ENCODE measurements at places on chromosomes 5 and 9.

- no peak for DNase-seq
Observed at GRCh38 chr5:61115968-61116367, 46.3 kb downstream of the SMIM15 start.

DNA sequence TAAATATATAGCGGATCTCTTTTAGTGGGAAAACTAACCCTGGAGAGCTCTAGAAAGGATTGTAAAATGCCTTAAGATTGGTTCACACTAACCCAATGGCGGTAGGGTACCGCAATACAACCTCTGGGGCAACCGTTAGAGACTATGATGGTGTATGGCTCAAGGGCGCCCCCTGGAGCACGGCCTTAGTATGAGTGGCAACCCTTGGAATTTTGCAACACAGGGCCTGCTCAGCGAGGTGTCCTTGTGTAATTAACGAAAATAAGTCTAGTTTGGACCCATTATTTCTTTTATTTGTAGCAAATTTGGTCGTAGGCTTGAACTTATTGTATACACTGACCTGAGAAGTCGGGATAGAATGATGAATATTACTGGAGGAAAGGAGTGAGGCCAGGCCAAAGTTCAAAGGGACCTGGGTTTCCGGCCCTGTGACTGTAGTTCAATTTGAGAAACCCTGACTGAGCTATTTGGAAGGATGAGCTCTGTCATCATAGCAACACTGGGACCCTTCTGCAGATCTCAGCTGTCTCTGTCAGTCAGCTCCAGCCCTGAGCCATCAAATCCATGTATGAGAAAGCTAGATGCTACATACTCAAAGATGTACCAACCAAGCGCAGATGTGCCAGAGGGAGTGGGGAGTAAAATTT, 54.8 kb downstream of the CAMK4 start:
- DNase-seq, result peak; percentile 85

DNA sequence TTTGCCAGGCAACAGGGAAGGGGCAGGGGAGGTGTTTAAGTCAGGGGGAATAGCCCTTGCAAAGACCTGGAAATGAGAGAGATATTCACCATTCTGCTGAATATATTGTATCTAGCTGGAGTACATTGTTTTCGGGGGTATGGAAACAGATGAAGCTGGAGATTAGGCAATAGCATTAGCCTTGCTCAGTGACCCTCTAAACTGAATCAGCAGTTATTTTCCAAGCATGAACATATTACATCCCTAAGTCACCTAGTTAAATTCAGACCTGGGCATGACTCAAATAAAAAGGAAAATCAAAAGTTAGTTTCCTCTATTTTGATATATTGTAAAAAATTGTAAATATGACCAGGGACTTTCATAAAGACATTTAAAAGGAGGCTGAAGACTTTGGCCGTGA, 544.6 kb upstream of the TRPC7 start:
- no peak for DNase-seq

- no peak for DNase-seq
Observed at GRCh38 chr9:98121058-98121457, 2.0 kb upstream of the TRIM14 start.

DNA sequence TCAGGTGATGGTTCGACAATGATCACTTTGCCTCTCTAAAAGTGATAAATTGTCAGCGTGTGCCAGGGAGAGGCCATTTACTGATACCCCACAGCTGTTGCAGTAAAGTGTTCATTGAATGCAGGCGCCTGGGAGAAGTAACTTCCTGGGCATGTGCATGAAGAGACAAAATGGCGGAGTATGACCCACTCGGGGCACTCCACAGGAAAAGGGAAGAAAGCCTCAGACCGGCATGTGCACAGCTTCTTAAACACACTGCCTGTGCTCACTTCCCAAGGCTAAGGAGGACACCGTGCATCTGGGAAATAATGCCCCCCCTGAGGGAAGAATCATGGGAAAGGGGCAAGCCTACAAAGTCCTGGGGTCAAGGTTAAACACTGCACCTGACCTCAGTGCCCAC, 329.5 kb downstream of the ICE1 start:
- no peak for DNase-seq

Data from Karpas-422 (cell line).